T-cell (primary cell): ENCODE measurements at places on chromosomes 12 and 14. TPM values are rescaled to one million over a fixed set of nuclear protein-coding genes. Genes with fewer than 3 reads are reported as not detected.

The P3H3 gene
- total RNA-seq: 9.1 TPM

The RPL10L gene
- total RNA-seq: not detected

The RTRAF gene
- 97.4 TPM for total RNA-seq

DNA sequence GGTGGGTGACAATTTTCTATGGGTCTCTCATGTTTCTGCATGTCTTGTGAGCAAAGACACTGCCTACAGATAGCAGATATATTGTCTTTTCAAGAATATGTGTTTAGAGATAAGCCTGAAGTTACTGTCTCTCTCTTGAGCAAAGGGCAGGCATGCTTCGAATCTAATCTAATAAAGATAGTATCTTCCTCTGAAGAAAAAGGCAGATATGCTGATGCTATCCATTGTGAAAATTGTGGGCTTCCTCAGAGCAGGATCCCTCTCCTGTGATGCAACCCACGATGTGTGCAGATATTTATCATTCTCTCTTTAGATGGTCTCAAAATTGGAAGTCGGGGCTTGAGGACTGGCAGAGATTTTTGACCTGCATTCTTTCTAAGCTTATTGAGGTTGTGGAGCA, 187.0 kb downstream of the DACT1 start:
- DNase-seq: no peak

- peak; percentile 12 for DNase-seq
Measured at GRCh38 chr12:111304642-111305071, 64.2 kb downstream of the PHETA1 start.

The RTL1 gene
- total RNA-seq: not detected

The KRT78 gene
- not detected for total RNA-seq

GRCh38 chr12:26938701-26939062, 412 bp downstream of the FGFR1OP2 start:
- no peak for DNase-seq

- no peak for DNase-seq
Measured at GRCh38 chr14:76696361-76696760, 64.9 kb upstream of the VASH1 start.

The ARHGAP9 gene
- 243 TPM for total RNA-seq

GRCh38 chr12:132174015-132174838, 30.0 kb downstream of the NOC4L start:
- no peak for DNase-seq

The NUDT14 gene
- 20.2 TPM for total RNA-seq

The GPR84 gene
- total RNA-seq: not detected

GRCh38 chr12:42410340-42410739, 84.4 kb downstream of the PPHLN1 start:
- DNase-seq: no peak

DNA sequence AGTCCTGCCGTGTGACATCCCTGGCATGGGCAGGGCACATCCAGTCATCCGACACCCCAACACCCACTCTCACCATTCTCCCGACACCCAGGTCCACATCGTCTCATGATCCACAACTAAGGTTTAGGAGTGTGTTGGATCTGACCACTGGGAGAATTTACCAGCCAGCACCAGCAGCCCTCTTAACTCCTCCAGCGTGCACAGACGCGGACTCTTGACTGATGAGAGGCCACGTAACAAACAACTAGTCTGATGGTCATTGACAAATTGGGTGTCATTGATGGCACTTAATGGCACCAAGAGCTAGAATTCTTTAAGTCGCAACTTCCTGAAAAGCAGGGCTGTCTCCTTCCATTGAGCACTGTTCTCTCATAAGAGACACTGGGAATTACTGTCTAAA, 203.0 kb upstream of the SFSWAP start:
- DNase-seq: no peak

GRCh38 chr12:132834181-132834711, 5.6 kb upstream of the GOLGA3 start:
- DNase-seq: no peak

DNA sequence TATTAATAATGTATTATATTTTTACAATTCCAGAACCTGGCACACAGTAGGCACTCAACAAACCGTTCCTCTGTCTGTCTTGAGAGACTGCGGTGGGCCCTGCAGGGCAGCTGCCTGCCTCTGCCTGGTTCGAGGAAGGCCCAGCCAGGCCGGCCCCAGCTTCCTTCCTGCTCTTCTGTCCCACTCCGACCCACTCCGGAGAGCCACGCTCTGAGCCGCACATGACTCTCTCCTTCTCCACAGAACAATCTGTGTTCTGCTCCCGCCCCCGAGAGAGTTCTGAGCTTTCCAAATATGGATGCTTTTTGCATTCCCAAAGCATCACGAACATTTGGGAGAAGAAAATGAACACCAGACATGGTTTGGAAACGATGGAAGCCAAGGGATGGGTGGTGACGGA, 57.3 kb downstream of the TTC7B start:
- DNase-seq: no peak

The CLEC2A gene
- total RNA-seq: not detected

GRCh38 chr12:56599797-56600196, 30.3 kb downstream of the BAZ2A start:
- DNase-seq: no peak

The GLI1 gene
- total RNA-seq: 1.6 TPM

- no peak for DNase-seq
Measured at GRCh38 chr14:78197051-78197450, 26.9 kb downstream of the NRXN3 start.

GRCh38 chr14:37972941-37973887, 234.5 kb upstream of the SSTR1 start:
- no peak for DNase-seq

The MYF6 gene
- not detected for total RNA-seq

The COA8 gene
- 27.5 TPM for total RNA-seq
